ENCODE measurements at places on chromosomes 5 and 9.

GRCh38 chr9:28050941-28051340 is 477.7 kb upstream of the C9orf72 start:
- no peak for DNase-seq

DNA sequence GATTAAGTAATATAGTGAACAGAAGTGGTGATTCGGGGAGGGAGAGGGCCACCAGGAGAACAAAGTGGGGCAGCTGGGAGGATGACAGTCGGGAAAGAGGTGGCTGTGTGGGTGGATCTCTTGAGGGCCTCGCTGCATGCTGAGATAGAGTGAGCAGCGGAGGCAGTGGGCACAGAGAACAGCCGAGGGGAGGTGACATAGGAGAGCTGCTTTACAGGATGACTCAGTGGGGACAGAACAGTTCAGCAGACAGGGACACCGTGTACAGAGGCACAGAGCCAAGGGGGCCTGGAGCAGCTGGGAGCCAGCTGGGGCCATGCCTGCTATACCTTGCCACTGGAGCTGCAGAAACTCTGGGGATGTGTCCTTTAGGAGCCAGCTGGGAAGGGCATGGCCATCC is 273.9 kb downstream of the GADD45G start:
- DNase-seq = no peak

DNA sequence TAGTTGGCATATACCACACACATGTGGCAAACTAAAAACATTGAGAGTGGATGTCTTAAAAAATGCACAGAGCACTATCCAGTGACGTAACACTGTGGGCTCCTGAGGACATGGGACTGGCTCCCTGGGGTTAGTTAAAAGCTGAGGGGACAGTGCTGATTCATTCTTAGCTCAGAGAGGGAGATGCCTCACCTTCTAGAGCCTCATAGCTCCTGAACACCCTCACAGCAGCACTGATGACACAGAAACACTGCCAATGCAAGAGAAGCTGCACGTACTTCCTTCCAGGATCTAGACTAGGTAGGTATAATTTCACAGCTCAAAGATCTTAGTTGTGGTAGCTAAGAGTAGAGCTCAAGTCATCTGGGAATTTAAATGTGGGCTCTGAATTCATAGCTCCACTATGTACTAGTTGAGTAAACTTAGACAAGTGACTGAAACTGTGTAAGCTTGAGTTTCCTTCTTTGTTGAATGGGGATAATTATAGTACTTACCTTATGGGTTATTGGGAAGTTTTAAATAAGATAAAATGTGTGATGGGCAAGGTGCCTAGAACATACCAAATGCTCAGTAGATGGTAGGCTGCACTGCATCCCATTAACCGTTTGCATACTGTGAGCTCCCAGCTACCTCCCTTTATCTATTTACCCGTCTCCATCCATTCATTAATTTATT is 279.9 kb downstream of the ASTN2 start:
- DNase-seq = no peak

DNA sequence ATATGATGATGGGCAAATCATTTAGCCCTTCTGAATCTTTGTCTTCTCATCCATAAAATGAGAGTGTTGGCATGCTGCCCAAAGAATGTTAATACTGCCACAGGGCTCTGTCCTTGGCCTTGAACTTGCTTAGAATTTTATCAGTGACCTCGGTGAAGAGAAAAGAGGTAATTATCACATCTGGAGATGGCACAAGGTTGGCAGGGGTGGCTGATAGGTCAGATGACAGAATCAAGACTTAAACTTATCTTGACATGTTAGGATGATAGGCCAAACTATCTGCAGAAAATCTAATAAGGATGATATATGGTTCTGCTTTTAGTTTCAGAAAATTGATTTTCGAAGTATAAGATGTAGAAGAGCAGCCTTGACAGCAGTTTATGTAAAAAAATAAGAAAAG is 599.1 kb upstream of the CLINT1 start:
- DNase-seq = no peak

- no peak for DNase-seq
Observed at GRCh38 chr5:10737880-10738279, 23.2 kb downstream of the DAP start.

DNA sequence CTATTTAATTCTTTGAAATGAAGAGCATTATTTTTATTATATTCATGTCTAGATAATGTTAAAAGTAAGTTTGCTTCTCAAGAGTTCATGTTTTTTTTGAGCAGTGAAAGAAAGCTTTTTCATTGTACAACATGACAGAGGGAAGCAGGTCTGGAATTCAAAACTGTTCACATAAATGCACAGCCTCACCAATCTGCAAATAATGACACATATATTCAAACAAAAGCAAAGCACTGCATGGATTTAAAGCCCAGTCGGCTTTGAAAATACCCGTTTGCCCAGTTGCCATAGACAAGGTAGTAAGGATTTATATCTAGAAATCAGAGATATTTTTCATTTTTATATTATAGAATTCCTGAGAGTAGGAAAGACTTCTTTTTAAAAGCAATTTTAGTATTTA is 201.8 kb downstream of the CD180 start:
- no peak for DNase-seq

DNA sequence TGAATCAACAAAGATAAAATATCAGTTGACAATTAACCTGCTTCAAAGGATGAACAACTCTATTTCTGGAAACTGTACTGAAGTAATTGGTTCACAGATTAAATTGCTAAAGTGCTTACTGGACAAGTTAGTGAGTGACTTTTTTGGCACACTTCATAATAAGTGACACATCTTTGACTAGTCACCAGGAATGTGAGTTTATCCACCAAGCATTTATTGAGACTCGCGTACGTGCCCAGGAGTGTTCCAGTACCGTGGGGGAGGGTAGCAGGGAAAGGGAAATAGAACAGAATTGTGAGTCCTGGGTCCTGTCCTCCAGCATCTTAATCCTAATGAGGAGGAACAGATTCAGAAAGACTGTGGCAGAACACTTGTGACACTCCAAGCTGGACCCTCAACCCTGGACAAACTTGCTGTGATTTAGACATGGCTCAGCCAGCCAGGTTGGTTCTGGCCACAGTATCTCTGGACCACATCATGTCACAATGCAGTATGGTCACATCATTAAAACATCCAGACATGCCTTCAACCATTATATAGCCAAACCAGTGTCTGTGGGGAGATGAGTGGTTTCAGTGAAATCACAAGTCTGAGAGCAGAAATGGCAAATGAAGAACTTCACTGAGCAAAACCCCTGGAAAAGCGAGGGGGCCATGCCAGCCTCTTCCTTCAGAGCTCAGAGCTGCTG is 623.1 kb downstream of the BNC2 start:
- DNase-seq = peak; percentile 46

GRCh38 chr5:78458843-78459242 is 98.4 kb downstream of the SCAMP1 start:
- no peak for DNase-seq

DNA sequence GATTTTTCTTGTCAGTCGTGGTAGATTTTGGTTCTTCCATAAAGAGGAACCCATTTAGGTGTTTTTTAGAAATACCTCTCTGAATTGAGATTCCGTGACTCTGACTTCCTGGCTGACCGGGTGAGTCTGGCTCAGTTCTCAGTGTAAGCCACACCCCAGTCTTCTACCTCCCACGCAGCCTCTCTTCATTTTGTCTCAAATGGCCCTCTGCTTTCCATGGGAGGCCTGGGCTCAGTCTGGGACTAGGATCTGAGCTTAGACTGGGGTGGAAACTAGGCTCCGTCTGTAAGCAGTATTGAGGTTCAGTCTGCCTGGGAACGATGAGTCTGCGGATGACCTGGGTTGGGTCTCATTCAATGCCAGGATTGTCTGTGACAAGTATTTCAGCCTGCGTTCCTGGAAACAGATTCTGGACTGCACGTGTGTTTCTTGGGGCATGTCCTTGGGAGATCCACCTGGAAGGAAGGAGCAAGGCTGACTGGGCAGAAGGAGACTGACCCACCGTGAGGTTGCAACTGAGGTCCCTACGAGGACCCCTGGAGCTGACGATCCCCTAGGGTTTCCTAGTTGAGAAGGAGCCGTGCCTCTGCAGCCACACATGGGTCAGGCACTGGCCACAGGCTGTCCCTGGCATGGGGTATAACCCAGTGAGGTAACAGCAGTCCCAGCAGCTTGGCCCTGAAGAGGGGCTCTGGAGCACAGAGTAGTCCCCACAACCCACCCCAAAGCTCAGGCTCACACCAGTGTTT is 12.4 kb upstream of the CRB2 start:
- no peak for DNase-seq

DNA sequence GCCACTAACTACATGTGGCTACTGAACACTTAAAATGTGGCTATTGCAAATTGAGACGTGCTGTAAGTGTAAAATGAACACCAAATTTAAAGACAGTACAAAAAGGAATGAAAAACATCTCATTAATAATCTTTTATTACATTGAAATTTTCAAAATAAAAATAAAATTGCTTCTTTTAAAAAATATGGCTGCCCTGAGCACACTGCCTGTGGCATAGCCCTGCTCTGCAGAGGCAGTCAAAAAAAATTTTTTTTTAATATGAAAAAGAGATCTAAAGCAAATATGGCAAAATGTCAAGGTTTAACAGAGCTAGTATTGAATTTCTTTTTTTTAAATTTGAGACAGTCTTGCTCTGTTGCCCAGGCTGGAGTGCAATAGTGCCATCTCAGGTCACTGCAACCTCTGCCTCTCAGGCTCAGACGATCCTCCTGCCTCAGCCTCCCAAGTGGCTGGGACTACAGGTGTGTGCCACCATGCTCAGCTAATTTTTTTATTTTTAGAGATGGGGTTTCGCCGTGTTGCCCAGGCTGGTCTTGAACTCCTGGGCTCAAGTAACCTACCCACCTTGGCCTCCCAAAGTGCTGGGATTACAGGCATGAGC is 25.6 kb downstream of the CARNMT1 start:
- no peak for DNase-seq

DNA sequence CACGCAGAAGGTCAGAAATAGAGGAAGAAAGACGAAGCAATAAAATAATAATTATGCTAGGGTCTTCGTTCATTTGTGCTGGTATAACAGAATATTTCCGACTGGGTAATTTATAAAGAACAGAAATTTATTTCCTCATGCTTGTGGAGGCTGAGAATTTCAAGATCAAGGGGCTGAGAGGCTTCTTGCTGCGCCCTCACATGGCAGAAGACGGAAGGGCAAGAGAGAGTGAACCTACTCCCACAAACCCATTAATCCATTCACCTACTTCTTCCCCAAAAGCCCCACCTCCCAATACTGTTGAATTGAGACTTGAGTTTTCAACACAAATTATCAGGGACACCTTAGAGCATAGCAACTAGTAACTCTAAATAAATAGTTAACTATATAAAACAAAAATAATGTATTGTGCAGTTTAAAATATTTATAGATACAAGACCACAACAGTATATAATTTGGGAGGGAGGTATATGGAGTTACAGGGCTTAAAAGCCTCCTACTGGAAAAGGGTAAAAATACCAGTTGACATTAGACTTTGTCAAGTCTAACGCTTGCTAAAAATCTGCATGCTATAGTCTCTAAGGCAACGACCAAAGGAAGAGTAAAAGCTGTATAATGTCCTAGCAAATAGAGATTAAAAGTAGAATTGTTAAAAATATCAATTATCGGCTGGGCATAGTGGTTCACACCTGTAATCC is 40.3 kb upstream of the NAA35 start:
- peak; percentile 54 for DNase-seq

DNA sequence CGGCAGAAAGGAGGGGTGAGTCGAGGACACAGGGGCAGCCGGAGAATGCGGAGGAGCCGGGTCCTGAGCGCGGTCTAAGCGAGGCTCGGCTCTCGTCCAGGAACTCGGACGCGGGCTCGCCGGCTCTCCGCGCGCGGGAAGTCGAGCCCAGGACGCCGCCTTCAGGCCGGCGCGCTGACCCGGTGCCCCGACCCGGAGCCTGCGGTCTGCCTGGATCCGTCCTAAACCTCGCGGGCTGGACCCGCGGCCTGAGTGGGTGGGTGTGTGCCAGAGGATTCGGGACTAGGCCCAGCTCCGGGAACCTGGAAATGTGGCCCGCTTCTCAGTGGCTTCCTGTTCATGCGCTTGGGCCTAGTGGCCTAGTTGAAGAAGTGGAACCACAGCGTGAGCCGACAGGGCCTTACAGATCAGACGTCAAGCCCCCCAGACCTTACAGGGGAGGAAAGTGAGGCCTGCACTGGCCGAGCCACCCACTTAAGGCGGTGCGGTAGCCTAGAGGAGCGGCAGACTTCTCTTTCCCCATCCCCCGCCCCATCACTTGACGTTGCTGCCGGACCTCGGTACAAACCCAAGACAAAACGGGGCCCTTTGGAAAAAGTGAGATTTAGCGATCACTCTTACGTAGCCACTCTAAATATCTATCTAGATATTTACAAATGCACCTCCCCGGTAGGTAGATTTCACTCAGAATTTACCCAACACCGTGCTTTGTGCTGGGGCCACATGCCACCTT is 1.2 kb downstream of the CDKN2B-AS1 start:
- peak; percentile 64 for DNase-seq

- no peak for DNase-seq
Observed at GRCh38 chr5:14890846-14891245, 19.3 kb upstream of the ANKH start.

DNA sequence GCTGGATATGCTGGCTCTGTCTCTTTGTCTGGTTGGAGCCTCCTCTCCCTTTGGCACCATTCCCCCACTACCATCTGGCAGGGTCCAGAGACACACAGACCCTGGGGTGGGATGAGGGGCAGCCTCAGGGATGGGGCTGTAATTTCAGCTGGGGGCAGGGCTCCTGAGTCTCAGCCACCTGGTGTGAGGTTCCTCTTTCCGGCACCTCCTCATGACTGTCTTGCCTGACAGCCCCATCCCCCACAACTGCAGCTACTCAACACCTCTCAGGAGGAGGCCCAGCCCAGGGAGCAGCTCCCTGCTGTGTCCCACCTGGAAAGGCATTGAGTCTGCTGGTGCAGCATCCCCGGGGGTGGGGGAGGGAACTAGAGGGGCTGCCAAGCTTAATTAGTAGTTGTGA is 11.7 kb upstream of the RPS14 start:
- no peak for DNase-seq

GRCh38 chr5:149605998-149606724 is 24.9 kb downstream of the ARHGEF37 start:
- peak; percentile 71 for DNase-seq

- no peak for DNase-seq
Observed at GRCh38 chr9:85723215-85723614, 18.5 kb downstream of the AGTPBP1 start.

GRCh38 chr5:74974451-74975091 is 77.8 kb downstream of the GCNT4 start:
- DNase-seq = no peak

DNA sequence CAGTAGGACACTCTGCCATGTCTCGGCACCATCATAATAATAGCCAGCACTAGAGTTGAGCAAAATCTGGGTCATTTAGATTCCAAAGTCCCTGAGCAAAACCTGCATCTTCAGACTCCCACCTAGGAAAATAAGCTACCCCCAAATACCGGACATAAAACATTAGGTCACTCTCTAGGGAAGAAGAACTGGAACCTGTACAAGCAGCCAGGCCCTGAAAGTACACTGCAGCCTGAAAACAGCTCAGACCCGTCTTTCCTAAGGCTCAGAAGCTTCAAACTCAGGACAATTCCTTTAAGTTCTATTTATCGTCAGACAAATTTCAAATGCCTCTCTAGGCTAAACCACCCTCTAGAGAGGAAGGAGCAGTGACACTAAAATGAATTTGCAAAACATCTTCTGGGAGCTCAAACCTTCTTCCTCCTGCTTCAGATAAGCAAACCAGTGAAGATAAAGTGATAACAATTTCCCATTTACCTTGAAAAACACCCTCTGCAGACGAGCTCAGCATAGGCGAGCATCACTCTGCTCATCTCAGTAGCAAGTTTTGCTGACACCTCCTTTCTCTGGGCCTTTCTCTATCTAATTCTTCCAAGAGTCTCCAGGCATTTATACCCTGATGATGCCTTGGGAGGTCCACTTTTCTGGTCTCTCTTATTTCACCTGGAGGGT is 34.0 kb downstream of the ADAM19 start:
- peak; percentile 26 for DNase-seq
